ENCODE measurements at places on chromosomes 6 and 20.

DNA sequence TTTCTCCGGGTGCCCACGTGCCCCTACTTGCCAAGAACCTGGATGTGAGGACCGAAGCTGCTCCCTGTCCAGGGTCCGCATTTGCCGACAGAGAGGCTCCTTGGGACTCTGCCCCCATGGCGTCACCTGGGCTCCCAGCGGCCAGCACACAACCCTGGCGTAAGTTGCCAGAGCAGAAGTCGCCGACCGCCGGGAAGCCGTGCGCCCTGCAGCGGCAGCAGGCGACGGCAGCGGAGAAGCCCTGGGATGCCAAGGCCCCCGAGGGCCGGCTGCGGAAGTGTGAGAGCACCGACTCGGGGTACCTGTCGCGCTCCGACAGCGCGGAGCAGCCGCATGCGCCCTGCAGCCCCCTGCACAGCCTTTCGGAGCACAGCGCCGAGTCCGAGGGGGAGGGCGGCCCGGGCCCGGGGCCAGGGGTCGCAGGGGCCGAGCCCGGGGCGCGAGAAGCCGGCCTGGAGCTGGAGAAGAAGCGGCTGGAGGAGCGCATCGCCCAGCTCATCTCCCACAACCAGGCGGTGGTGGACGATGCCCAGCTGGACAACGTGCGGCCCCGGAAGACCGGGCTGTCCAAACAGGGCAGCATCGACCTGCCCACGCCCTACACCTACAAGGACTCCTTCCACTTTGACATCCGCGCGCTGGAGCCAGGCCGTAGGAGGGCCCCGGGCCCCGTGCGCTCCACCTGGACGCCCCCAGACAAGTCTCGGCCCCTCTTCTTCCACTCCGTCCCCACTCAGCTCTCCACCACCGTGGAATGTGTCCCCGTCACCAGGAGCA is 28.3 kb downstream of the ZNF831 start:
- DNase-seq, result no peak

DNA sequence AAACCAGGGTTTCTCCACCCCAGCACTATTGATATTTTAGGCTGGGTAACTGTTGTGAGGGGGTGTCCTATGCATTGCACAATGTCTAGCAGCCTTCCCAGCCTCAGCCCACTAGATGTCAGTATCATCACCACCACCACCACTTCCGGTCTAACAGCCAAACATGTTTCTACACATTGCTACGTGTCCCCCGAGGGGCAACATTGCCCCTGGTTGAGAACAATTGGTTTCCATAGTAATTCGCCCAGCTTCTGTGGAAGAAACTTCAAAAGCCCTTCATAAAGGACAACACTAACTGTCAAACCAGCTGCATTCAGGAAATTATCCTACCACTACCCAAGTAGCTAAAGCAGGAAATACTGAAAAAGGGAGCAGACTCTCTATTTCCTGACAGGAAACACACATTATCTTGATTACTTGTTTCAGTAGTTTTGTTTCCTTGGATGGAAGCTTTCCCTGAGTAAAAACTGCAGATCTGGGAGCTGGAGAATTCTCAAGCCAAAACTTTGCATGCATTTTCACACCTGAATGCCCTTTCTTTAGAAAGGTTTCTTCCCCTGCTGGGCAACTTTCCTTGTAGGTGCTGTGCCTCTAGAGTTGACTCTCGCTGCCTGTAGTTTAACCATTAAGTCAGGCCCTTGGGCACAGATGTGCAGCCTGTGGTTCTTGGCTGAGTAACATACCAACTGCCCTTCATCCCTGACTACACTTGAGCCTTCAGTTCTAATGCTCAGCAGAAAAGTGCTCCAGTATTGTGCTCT is 23.6 kb downstream of the PKHD1 start:
- DNase-seq, result peak; percentile 44

- no peak for DNase-seq
Observed at GRCh38 chr6:257774-258173, 34.5 kb upstream of the DUSP22 start.

DNA sequence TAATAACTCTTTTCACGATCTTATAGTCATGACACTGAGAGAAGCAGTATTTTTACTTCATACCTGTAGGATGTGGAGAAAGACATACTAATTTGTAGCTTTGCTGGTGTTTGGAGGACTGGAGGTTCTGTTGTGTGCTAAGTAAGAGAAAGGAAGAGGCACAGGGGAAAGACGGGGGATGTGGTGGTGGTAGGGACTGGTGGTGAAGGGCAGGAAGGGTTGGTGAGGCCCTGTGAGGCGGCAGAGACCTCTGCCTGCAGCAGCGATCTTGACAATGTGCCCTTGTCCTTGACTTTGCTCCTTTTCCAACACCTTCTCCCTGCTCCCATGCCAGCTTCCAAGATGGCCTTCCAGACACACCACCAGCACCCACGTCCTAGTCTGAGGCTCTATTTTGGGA is 32.6 kb upstream of the MPC1 start:
- no peak for DNase-seq

- DNase-seq, result no peak
Observed at GRCh38 chr6:17904491-17905120, 82.8 kb downstream of the KIF13A start.

DNA sequence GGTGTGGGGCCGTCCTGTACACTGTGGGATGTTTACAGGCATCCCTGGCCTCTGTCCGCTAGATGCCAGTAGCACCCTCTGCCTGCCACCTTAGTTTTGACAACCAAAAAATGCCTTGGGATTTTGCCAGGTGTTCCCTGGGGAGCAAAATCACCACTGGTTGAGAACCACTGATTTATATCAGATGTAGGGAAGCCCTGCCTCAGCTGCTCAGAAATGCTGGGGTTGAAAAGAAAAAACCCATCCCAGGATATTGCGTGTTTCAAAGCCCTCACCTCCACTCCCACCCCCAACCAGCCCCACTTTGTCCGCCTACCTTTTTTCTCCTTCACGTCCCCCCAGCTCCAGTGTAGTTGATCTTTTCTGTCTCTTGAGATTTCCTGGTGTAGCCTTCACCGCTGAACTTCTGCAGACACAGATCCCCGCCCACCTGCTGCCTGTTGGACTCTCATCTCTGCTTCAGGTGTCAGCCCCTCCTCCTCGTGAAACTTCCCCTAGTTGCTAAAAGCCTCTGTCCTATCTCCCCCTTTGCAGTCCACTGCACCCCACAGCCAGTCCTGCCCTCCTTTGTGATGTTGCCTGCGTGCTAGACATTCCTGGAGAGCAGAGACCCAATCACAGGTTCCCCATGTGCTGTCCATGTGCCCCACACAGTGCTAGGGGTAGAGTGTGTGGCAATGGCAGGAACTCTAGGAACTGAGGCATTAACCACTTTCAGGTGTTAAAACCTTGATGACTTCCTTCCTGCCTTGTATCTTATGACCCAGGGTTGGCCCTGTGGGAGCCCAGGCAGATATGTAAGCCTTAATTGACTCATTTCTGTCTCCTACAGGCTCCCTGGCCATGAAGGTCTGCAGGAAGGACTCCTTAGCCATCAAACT is 98.9 kb downstream of the TBC1D7 start:
- no peak for DNase-seq

DNA sequence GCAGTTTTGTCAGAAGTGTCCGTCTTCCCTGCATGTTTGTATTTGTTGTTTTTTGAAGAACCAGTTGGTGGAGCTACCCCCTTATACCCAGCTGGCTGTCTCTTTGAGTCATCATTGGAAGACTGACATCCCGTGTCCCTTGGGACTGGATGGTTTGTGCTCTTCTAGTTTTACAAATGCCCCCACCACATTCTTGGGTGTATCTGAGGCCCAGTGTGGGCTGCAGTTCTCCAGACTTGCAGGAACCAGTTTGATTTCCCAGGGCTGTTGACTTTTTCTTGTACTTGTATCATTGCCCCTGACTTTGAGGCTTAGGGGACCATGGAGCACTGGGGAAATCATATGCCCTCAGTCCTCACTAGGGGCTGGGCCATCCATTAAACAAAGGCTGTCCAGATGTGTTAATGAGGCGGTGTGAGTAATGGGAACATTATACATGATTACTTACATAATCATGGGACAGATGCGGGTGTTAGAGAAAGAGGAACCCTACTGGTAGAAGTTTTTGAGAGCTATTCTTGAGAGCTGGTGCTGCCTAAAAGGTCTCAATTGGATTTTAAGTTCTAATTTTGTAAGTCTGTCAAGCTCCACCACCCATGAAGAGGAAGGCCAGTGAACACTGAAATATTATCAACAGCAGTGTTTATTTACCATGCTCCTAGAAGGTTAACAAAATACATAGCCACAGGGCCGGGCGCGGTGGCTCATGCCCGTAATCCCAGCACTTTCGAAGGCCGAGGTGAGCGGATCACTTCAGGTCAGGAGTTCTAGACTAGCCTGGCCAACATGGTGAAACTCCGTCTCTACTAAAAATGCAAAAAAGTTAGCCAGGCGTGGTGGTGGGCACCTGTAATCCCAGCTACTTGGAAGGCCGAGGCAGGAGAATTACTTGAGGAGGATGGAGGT is 8.5 kb downstream of the JARID2 start:
- DNase-seq, result no peak

DNA sequence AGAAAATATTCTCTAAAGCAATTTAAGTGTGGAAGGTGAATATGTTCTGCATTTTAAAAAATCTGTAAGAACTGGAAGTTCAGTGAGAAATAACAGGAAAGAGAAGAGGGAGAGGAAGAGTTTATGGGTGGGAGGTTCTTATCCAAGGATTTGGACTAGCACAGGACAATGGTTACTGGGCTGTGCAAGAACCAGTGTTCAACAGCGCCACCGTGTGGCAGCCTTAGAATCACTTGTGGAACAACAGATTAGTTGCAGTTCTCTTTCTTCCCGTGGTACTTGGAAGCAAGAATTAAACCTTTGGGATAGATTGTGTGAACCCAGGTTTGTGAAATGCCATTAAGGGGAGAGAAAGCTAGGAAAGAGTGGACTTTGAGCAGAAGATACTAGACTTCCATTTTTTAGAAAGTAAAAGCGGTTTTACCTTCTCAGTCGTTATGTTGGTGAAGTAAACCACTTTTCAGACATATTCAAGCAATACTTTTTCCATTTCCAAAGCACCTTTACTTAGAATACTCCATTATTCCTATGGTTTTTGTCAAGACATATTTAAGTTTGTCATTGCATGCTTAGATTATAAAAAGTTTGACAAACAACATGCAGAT is 436.7 kb downstream of the RNF144B start:
- DNase-seq, result peak; percentile 17

DNA sequence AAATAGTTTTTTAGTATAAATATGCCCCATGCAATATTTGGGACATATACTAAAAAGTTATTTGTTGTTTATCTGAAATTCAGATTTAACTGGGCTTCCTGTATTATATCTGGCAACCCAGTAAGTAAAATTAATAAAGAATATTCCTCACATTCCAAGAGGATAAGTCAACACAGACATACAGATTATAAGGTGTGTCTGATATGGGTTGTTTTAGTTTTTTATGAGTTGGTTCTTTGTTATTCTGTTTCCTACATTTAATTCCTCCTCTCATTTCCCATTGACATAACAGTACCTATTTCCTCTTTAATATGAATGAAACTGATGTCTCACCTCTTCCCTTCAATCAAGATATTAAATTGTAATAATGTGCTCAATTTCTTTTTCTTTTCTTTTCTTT is 1.7 kb upstream of the PLA2G7 start:
- no peak for DNase-seq

DNA sequence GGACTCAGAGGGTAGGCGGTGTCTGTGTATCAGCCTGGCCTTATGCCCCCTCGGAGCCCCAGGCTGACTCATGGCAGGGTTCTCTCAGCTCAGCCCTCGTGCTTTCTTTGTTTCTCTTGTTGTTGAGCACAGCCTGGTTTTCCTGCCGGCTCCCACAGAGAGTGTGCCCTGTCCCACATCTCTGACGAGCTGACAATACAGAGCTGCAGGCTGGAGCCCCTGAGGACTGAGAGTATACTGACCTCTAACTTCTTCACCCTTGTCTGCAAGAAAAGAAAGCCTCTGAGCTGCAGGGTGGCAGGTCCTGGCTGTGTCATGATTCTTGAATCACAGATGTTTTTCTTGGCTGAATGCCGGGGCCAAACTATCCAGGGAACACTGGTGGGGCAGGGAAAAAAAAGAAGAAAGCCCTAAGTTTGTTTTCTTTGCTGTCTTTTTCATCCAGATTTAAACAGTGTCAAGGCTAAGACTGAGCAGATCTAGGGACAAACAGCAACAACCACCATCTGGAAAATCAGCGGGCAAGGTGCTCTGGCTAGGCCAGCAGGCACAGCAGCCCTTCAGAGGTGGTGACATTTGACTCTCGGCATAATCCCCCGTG is 63.3 kb upstream of the ZNF133 start:
- no peak for DNase-seq

DNA sequence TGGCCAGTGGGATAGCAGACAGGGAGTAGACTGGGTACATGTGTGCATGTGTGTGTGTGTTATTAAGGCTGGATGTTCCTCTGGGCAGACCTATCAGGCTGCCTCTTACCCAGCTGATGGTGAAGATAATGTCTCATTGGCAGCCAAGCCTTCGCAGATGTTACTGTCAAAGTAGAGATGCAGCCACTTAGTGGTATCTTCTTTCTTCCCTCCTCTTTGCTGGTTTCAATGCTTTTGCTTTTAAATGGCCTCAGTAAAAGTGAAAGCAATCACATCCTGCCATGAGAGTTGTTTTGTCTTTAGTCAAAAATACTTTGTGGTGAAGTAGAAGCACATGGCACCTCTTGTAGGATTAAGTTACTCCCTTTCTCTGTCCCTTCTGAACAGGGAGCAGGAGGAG is 57.5 kb downstream of the SNRNP48 start:
- DNase-seq, result no peak

DNA sequence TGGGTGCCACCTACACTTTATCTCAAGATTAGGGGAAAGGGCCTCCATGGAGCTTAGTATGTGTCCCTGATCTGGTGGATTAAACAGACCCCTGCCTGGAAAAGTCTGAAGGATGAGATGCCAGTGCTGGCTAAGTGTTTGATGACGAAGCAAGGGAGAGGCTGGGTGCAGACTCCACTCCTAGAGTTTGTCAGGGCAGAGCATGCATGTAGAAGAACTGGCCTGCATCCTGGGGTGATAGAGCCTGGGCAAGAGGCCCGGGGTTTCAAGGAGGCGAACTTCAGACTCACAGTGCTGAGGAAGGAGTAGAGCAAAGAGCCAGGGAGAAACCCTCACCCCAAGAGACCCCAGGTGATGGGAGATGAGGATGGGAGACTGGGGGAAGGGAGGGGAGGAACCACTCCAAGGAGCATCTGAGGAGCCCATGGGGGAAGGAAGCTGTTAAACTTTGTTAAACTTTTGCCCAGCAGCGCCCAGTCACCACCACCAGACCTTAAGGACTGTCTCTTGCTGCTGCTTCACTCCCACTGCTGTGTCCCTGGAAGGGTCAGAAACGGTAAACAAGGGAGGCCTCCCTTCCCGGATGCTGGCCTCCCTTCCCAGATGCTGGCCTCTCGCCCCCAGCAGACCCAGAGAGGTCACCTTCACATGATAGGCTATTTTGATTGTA is 61.6 kb downstream of the RPRD1B start:
- no peak for DNase-seq

DNA sequence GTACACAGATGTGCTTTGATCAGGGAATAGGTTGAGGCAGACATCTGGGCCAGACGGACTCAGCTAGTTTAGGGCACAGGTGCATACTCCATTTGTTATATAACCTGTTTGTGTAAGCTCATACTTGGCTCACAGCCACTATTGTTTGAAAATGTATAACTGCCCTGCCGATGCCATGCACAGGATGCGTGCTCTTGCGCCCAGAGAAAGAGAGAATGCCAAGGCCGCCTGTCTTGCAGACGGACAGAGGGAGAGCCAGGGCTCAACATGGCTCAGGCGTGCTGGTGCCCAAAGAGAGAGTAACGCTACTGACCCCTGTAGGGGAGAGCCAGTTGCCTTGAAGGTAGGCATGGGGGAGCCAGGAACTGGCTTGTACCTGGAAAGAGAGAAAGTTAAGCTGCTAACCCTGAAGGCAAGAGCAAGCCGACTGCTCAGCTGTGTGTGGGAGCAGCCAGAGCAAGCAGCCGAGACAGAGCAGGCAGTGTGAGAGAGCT is 57.7 kb downstream of the FAM229B start:
- DNase-seq, result no peak

GRCh38 chr6:12185081-12185673 is 105.0 kb upstream of the EDN1 start:
- no peak for DNase-seq
